ENCODE measurements at places on chromosomes 13 and 19.

DNA sequence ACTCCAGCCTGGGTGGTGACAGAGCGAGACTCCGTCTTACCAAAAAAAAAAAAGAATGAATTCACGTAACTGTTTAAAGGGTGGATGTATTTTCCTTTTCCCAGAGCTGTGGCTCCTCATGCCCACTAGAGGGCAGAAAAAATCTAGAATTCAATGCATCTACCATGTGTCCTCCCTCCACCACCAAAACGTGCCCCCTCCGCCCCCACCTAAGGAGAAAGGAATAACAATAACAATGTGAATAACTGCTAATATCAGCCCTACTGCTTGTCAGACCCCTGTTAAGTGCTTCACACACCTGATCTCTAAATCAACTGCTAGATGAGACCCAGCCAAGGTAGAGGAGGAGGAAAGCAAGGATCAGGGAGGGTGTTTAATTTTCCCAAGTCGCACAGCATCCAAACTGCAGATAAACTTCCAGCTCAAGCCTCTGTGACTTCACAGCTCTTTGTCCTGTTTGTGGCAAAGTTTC lies 20.2 kb upstream of the PNMA8B start:
- H3K4me3 ChIP-seq = no peak overlapping the region
- no peaks in the 10 kb centered on the region for H3K4me1 ChIP-seq
- DNase-seq = no peak
- no peaks in the 10 kb centered on the region for H3K27me3 ChIP-seq
- no peak overlapping the region for H3K27ac ChIP-seq

- H3K36me3 ChIP-seq = no peaks in the 10 kb centered on the region
- no peaks in the 10 kb centered on the region for H3K27me3 ChIP-seq
- no peak overlapping the region for H3K4me3 ChIP-seq
- no peaks in the 10 kb centered on the region for H3K4me1 ChIP-seq
- no peak overlapping the region for H3K27ac ChIP-seq
Measured at GRCh38 chr13:59479629-59480028, 684.1 kb downstream of the DIAPH3 start.

- no peak overlapping the region for H3K4me3 ChIP-seq
- H3K27me3 ChIP-seq = no peaks in the 10 kb centered on the region
- no peaks in the 10 kb centered on the region for H3K36me3 ChIP-seq
- no peak for DNase-seq
- no peak overlapping the region for H3K27ac ChIP-seq
Measured at GRCh38 chr13:93562676-93563075, 336.1 kb downstream of the GPC6 start.

DNA sequence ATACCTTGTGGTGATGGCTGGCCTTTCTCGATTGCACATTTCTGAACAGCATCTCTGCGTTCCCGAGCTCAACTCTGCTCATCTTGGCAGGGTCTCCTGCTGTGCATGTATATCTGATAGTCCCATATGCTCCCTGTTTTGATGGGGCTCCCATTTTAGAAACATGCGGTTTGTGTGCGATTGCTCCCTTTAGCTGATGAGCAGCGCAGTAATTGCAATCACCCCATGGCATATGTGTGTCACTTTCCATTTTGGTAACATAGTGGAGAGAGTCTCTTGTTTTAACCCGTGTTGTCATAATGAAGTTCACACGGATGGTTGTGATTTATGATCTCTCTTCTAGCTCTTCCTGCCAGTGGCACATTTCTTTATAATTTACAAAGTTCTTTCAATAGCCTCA lies 144.7 kb downstream of the MTUS2 start:
- H3K4me1 ChIP-seq = no peaks in the 10 kb centered on the region
- H3K36me3 ChIP-seq = no peaks in the 10 kb centered on the region
- H3K4me3 ChIP-seq = no peak overlapping the region
- DNase-seq = no peak

GRCh38 chr13:49374585-49375290 lies 69.1 kb downstream of the CAB39L start:
- H3K4me3 ChIP-seq = no peak overlapping the region
- H3K27ac ChIP-seq = no peak overlapping the region
- H3K4me1 ChIP-seq = peaks cover 14% of the 10 kb centered on the region
- DNase-seq = no peak

DNA sequence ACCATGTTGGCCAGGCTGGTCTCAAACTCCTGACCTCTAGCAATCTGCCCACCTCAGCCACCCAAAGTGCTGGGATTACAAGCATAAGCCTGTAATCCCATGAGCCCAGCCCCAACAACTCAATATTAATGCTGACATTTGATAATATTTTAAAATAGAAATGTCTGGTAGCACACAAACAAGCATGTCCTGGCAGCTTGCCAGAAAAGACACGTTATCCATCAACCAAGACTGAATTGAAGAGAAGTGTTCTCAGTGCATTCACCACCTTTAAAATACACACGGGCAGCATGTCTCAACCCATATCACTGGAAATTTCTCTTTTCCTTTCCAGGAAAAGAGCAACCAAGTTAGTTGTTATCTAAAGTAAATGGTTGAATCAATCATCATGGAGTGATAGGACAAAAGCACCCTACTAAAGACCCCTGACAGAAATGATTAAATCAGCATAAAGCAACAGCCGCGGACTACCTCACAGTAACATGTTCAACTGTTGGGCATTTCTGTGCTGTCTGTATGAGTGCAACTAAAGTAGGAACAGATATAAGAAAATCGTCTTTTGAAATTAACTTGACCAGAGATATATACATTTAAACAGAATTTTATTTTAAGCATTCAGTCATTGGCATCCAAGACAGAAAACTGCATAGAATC lies 25.0 kb downstream of the LHFPL6 start:
- H3K4me1 ChIP-seq = no peaks in the 10 kb centered on the region
- no peaks in the 10 kb centered on the region for H3K36me3 ChIP-seq
- H3K4me3 ChIP-seq = no peak overlapping the region
- no peak for DNase-seq

GRCh38 chr13:33310245-33311038 lies 24.9 kb upstream of the STARD13 start:
- H3K27ac ChIP-seq = no peak overlapping the region
- H3K36me3 ChIP-seq = no peaks in the 10 kb centered on the region
- no peak for DNase-seq
- H3K27me3 ChIP-seq = no peaks in the 10 kb centered on the region

- no peak overlapping the region for H3K4me3 ChIP-seq
- no peak for DNase-seq
- no peak overlapping the region for H3K27ac ChIP-seq
- peaks cover 6% of the 10 kb centered on the region for H3K4me1 ChIP-seq
- H3K27me3 ChIP-seq = no peaks in the 10 kb centered on the region
Measured at GRCh38 chr19:52200044-52200443, 10.2 kb downstream of the PPP2R1A start.

GRCh38 chr13:51823863-51824262 lies 19.9 kb upstream of the DHRS12 start:
- no peak overlapping the region for H3K27ac ChIP-seq
- no peaks in the 10 kb centered on the region for H3K36me3 ChIP-seq
- no peak for DNase-seq
- H3K4me3 ChIP-seq = no peak overlapping the region
- peaks cover 14% of the 10 kb centered on the region for H3K27me3 ChIP-seq

GRCh38 chr13:48806522-48806921 lies 152.8 kb downstream of the CYSLTR2 start:
- no peaks in the 10 kb centered on the region for H3K27me3 ChIP-seq
- no peaks in the 10 kb centered on the region for H3K4me1 ChIP-seq
- no peak overlapping the region for H3K27ac ChIP-seq
- H3K36me3 ChIP-seq = no peaks in the 10 kb centered on the region
- DNase-seq = no peak

DNA sequence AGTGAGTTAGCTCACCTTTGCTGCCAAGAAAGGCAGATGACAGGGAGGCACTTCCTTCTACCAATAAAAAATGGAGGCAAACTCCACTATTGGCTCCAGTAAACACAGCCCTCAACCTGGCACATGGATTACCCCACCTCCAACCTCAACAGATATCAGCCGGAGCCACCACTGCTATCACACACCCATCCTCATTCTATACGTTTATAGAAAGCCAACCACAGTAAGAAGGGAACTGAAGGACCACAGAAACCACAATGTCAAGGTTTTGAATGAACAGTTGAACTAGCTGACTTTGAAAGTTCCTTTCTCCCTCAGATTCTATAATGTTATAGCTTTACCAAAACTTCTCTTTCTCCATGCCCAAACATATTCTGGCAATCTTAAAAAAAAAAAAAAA lies 526.2 kb downstream of the UQCRFS1 start:
- H3K4me3 ChIP-seq = no peak overlapping the region
- no peak overlapping the region for H3K27ac ChIP-seq
- H3K36me3 ChIP-seq = no peaks in the 10 kb centered on the region

All from HCT116 (cell line).